ENCODE measurements at places on chromosomes 5 and 9.

DNA sequence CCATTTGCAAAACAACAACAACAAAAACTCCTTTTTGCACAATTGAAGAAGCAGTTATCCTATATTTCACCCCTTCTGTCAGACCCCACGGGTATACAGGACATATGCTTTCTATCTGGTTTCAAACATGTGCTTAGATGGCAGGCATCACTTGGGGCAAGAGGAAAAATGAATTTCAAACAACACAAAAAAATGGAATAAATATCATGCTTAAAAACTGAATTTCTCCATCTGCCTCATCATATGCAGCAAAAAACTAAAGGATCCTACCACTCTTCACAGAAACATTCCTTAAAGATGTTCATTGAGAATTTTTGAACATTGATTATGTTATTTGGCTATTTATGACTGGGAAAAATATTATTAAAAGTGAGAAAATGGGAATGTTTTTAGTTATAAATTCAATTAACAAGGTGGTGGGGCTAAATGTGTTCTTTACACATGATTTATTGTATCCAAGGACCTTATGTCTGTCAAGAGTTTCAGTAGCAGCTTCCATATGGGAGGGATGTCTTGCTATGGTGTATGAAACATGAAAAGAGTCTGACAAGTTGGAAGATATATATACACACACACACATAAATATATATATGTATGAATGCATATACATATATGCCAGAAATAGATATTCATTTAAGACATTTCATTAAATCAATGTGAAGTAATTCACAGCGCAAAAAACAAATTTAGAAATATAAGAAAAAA is 358.0 kb downstream of the CDH12 start:
- H3K27ac ChIP-seq = no peak overlapping the region
- H3K27me3 ChIP-seq = no peaks in the 10 kb centered on the region
- no peak overlapping the region for H3K4me3 ChIP-seq
- no peaks in the 10 kb centered on the region for H3K36me3 ChIP-seq
- no peaks in the 10 kb centered on the region for H3K4me1 ChIP-seq

- no peak overlapping the region for H3K4me3 ChIP-seq
- no peak for DNase-seq
- peaks cover 11% of the 10 kb centered on the region for H3K27me3 ChIP-seq
- no peak overlapping the region for H3K27ac ChIP-seq
- H3K36me3 ChIP-seq = no peaks in the 10 kb centered on the region
Observed at GRCh38 chr9:129377931-129378661, 200.0 kb upstream of the IER5L start.

- DNase-seq = no peak
- no peak overlapping the region for H3K4me3 ChIP-seq
- no peak overlapping the region for H3K27ac ChIP-seq
Observed at GRCh38 chr5:127585661-127586060, 63.2 kb upstream of the CTXN3 start.

- H3K27me3 ChIP-seq = no peaks in the 10 kb centered on the region
- no peak overlapping the region for H3K27ac ChIP-seq
- peaks cover 7% of the 10 kb centered on the region for H3K4me1 ChIP-seq
- no peak for DNase-seq
- H3K4me3 ChIP-seq = no peak overlapping the region
Observed at GRCh38 chr9:112624711-112625707, 92.9 kb downstream of the INIP start.

GRCh38 chr9:94922691-94923107 is 196.2 kb downstream of the AOPEP start:
- H3K36me3 ChIP-seq = peaks cover 16% of the 10 kb centered on the region
- H3K27me3 ChIP-seq = no peaks in the 10 kb centered on the region
- peak overlapping the region; percentile 5 for H3K27ac ChIP-seq
- H3K4me3 ChIP-seq = no peak overlapping the region

DNA sequence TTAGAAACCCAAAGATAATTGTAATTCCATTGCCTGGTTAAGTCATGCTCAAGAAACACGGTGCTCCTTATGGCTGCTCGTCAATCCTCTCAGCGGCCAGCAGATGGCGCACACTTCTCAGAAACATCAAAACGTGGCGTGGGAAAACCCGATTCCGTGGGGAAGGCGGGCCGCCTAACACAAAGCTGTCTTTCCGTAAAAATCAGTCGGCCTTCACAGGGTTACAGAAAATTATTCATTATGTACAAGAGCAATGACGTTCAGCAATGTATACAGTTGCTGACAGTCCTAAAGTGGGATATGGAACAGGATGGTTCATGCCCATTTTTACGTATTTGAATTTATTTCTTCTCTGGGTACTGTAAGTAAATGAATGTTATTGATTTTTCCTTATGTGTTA is 83.5 kb downstream of the PDE4D start:
- no peaks in the 10 kb centered on the region for H3K27me3 ChIP-seq
- DNase-seq = peak; percentile 58
- H3K27ac ChIP-seq = peak overlapping the region; percentile 45
- no peak overlapping the region for H3K4me3 ChIP-seq
- peaks cover 5% of the 10 kb centered on the region for H3K4me1 ChIP-seq

DNA sequence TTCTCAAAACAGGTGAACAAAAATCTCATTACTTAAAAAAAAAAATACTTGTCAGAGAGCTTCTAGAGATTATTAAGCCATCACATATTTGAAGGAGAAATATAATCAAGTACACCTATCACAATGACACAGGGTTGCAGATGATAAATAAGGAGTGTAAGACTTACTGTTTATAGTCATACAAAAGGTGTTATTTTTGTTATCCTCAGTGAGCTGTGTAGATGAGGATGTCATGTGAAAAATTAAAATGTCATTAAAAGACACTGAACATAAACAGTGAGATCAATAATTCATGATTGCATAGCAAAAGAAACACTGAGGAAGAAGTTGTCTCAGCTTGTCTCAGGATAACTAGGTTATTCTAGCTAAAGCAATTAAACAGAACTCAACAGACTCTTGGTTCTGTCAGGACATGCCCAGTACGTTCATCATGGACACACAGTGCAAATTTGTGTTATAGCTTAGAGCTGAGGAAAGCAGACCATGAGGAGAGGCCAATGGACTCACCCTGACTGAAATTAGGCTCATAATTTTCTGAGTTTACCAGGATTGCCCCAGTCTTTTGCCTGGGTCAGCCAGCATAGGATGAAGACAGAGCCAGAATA is 1162.6 kb upstream of the C9orf72 start:
- no peak for DNase-seq
- no peaks in the 10 kb centered on the region for H3K36me3 ChIP-seq
- H3K27ac ChIP-seq = no peak overlapping the region
- H3K4me1 ChIP-seq = no peaks in the 10 kb centered on the region

- no peaks in the 10 kb centered on the region for H3K4me1 ChIP-seq
- H3K4me3 ChIP-seq = no peak overlapping the region
- H3K27me3 ChIP-seq = no peaks in the 10 kb centered on the region
- DNase-seq = no peak
Observed at GRCh38 chr5:91486638-91487037, 103.5 kb upstream of the ARRDC3 start.

- H3K4me1 ChIP-seq = peaks cover 1% of the 10 kb centered on the region
- peaks cover 15% of the 10 kb centered on the region for H3K27me3 ChIP-seq
- H3K36me3 ChIP-seq = no peaks in the 10 kb centered on the region
- no peak for DNase-seq
- H3K4me3 ChIP-seq = no peak overlapping the region
Observed at GRCh38 chr9:129762985-129763926, 10.4 kb upstream of the PTGES start.

All from naive B cell (primary cell).